ENCODE measurements at places on chromosomes 7 and 10.
A peak's percentile ranks its signal among the peaks of the same experiment; 100 is the strongest.

DNA sequence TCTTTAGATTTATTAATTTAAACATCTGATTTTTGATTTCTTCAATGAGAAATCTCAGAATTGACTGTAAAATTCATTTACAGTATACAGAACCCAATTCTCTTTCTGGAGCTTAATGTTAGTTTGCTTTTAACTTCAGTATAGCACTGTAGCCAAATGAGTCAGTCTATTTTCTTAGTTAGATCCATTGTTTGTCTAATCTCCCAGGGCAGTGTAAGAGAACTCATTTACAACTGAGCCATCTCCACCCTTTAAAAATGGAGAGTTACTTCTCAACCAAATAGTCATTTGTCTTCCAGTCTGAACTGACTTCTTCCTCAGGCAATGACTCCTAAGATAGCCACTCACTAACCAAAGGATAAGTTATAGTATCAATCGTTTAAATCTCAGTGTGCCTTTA, 3.0 kb upstream of the WNT2 start:
- DNase-seq, result no peak

- DNase-seq, result no peak
Measured at GRCh38 chr7:151440799-151441445, 981 bp upstream of the CRYGN start.

- DNase-seq, result no peak
Measured at GRCh38 chr7:107878636-107879035, 12.3 kb upstream of the DLD start.

- DNase-seq, result no peak
Measured at GRCh38 chr7:44284881-44285541, 40.4 kb downstream of the CAMK2B start.

DNA sequence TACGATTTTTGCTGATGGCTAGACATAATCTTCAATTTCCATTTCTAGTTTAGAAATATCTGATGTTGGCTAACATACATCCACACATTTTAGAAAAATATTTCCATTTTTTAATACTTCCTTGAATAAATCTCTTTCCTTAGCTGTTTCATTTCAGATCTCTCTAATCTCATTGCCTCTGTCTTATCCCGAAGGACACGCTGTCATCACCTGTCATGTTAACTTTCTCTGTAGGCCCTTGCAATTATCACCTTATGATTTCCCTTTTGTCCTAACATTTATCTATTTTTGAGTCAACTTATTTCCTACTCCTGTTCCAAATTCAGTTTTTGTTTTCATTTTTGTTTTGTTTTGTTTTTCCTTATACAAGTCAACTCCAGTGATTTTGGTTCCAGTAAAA, 173.1 kb upstream of the POM121L12 start:
- no peak for DNase-seq

DNA sequence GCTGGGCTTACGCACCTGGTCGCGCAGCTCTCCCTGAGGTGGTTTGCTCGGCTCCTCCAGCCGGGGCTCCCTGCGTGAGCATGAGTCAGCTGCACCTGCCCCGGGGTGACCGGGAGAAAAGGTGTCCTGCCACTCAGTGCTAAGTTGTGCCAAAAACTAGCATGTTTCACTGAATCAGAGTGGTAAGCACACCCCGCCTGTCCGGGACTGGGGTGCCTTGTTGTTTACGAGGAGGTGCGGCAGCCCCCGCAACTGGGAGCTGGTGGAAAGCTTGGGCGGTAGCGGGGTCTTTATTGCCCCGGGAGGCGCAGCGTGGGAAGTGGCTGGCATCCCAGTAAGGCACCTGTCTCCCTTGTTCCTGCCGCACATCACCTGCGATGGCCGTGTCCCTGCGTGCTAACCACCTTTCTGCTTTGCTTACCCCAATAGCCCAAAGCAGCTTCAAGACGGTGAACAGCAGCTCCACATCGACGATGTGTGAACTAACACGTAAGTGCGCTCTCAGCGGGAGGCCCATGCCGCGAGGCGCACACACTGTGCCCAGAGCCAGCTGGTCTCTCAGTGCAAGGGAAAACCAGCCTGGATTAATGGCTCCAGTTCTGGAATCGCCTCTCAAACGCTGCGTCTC, 506.6 kb upstream of the FOXK1 start:
- no peak for DNase-seq

- DNase-seq, result peak; percentile 54
Measured at GRCh38 chr7:11341285-11341944, 367.7 kb downstream of the PHF14 start.

GRCh38 chr7:19519443-19520021, 189.3 kb downstream of the POLR1F start:
- no peak for DNase-seq

- DNase-seq, result peak; percentile 47
Measured at GRCh38 chr7:128263420-128263819, 22.3 kb downstream of the LEP start.

DNA sequence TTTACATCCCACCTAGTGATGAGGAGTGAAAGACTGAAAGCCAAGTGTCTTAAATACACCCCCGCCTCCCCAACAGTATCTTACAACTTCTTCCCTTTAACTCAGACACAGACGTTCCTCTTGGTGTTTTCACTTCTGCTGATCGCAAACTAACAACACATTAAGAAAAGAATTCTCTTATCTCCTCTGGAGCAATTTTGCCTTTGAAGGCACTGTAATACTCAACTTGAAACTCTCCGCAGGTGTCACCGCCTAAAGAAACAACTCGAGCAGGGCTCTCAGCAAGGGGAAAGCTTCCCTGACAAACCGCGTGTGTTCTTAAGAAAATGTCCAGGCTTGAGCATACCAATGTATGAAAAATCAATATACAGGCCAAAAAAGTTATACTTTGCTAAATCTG, 452 bp downstream of the SEMA3C start:
- DNase-seq, result peak; percentile 50

DNA sequence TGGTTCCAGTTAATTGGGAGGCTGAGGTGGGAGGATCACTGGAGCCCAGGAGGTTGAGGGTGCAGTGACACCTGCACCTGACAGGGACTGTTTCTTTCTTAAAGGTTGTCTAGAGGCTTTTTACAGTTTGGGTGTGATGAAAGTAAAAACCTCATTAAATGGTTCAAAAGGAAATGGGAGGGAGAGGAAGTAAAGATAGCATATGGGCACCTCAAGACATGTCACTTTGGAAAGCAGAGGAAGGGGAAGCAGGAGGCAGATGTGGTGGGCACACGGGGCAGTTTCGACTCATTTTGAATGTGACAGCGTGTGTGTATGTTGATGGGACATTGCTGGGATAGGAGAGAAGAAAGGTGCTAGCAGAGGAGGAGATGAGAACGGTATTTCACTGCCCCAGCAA, 203.1 kb downstream of the MLLT10 start:
- no peak for DNase-seq

All from GM23338 (cell line).